Lung (tissue), 17 donors: ENCODE measurements at places on chromosomes 13 and 19. TPM values are rescaled to one million over a fixed set of nuclear protein-coding genes. Genes with fewer than 3 reads are reported as not detected.

GAPDHS gene
- not detected for total RNA-seq

CHAMP1 gene
- total RNA-seq: 17.7 TPM

GJB6 gene
- total RNA-seq: not detected

ZNF430 gene
- 17.2 TPM for total RNA-seq

ELSPBP1 gene
- total RNA-seq: not detected

SIGLEC5 gene
- total RNA-seq: 1.6 TPM

RNU6-9 gene
- not detected for total RNA-seq

RTBDN gene
- not detected for total RNA-seq

ZNF816 gene
- 10.2 TPM for total RNA-seq

ZNF577 gene
- total RNA-seq: 39.2 TPM

SOHLH2 gene
- total RNA-seq: 0.28 TPM
